ENCODE measurements at places on chromosomes 1 and 21.

DNA sequence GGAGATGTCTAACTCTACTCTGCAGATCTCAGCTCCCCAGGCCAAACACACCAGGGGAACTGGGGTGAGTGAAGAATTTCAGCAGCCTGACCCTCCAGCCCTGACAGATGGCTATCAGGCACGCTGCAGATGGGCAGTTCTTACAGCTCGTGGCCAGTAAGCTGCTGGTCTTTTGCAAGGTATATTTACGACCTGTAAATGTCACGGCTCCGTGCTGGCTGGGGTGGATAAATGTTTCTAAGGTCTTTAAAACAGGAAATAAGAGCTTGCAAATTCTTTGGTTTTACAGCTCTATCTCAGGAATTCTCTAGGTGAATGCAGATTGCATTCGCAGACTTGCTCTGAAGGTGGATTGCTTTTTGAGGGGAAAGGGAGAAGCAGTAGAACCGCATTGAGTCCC is 10.1 kb downstream of the DOP1B start:
- no peak for DNase-seq

GRCh38 chr1:77759071-77760028 is at the start of gene USP33:
Gene USP33, minus strand, starts transcription at chr1:77759852. Its CDS starts 18,155 bp downstream, at chr1:77741697.
- peak; percentile 91 for DNase-seq

- no peak for DNase-seq
These were observed 114.6 kb upstream of the DUSP10 start for GRCh38 chr1:221856228-221857093.

GRCh38 chr1:62450301-62450700 is 13.5 kb downstream of the USP1 start:
- DNase-seq, result no peak

GRCh38 chr1:41274752-41275545 is 32.8 kb upstream of the SCMH1 start:
- DNase-seq, result no peak

GRCh38 chr1:170518185-170518834 is 13.7 kb upstream of the GORAB start:
- no peak for DNase-seq

DNA sequence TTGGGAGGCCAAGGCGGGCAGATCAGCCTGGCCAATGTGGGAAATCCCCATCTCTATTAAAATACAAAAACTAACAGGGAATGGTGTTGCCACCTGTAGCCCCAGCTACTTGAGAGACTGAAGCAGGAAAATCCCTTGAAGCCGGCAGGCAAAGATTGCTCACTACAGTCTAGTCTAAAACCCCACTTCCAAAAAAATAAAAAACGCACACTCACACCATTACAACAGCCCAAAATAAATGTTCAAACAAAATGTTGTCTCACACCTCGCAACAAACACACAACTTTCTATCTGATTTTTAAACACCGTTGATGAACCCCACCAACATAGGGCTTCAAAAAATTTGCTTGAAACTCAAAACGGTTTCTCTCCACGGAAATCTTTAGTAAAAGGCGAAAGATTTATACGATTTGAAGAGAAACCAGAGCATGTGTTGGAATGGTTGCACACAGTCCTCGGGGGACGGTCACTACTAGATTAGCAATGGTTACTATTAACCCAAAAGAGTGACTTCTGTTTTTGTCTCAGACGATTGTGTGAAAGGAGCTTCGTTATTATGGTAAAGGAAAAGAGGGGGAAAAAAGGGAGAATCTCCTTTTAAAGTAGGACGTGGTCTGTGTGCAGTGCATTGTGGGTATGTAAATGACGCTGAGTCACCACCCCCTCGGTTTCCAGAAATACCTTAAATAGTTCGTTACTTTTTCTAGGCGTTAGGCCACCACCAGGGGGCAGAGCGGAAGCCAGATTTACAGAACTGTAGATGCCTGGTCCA is at the start of gene RNU5D-1:
Gene RNU5D-1, minus strand, starts transcription at position 430 of the 772 bp plus-strand sequence.
- DNase-seq, result peak; percentile 96

Measured in mucosa of gallbladder (tissue), 1 donor.